ENCODE measurements at places on chromosomes 12 and 14.

GRCh38 chr12:49059299-49060171 lies 1.1 kb downstream of the KMT2D start:
- no peak for DNase-seq

GRCh38 chr14:59959668-59960067 lies 39.7 kb downstream of the LRRC9 start:
- DNase-seq, result no peak

DNA sequence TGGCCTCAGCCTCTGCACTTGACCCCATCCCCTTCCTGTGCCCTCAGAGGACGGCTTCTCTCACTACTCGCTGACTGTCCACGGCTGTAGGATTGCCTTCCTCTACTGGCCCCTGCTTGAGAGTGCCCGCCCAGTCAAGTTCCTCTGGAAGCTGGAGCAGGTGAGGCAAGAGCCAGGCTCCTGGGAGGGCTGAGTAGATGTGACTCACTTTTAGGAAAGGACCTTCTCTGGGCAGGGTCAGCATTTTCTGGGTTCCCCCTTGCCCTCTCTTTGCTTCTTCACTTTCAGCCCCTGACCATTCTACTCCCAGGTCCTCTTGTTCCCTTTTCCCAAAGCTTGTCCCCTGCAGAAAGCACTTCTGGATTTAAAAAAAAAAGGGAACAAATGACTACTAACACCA lies 7.7 kb downstream of the CLSTN3 start:
- no peak for DNase-seq

DNA sequence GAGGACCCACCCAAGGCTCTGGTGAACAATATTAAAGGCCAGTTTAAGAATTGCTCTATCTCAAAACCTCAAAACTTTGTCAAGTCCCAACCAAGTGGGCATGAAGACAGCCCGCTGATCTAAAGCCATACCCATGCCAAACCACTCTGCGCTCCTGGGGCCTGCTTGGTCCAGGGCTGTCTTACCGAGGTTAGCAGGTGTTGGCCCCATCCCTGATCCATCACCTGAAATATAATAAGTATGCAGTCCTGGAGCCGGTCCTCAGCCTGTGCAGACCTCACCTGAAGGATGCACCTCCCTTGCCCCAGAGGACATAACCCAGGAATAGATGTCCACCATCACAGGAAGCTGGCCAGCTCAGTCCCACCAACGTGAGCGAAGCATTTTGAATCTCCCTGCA lies 198.3 kb upstream of the FKBP4 start:
- DNase-seq, result no peak

- no peak for DNase-seq
These were observed 1.9 kb downstream of the FOXN3 start for GRCh38 chr14:89415159-89415558.

DNA sequence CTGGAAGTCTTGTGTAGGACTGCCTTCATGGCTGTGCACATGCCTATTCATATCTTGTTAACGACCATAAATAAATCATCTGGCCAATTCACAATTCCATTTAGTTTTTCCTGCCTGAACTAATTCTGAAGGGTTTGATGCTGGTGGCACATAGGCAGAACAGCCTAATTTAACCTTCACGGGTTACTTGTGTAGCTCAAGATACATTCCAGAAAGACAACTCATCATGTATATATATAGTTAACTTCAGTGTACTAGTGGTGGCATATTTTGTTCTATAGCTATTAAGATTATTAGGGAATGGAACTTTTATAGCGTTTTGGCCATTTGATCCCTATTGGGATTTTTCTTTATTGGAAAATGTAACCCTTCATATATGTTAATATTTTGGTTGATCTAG lies 31.4 kb downstream of the CFAP54 start:
- DNase-seq, result no peak

GRCh38 chr12:70581208-70581607 lies 56.0 kb downstream of the PTPRB start:
- DNase-seq, result no peak

All from CD4-positive, CD25-positive, alpha-beta regulatory T cell (primary cell).